ENCODE measurements at places on chromosomes 5 and 9. TPM values are rescaled to one million over a fixed set of nuclear protein-coding genes. Genes with fewer than 3 reads are reported as not detected.

GRCh38 chr9:78927099-78927940 is 630.4 kb downstream of the PSAT1 start:
- DNase-seq = no peak

GRCh38 chr5:54537725-54538124 is 20.2 kb downstream of the SNX18 start:
- no peak for DNase-seq

- DNase-seq = no peak
Observed at GRCh38 chr5:7902201-7902600, 33.3 kb downstream of the MTRR start.

- no peak for DNase-seq
Observed at GRCh38 chr9:82369251-82369945, 380.8 kb downstream of the SPATA31D1 start.

DNA sequence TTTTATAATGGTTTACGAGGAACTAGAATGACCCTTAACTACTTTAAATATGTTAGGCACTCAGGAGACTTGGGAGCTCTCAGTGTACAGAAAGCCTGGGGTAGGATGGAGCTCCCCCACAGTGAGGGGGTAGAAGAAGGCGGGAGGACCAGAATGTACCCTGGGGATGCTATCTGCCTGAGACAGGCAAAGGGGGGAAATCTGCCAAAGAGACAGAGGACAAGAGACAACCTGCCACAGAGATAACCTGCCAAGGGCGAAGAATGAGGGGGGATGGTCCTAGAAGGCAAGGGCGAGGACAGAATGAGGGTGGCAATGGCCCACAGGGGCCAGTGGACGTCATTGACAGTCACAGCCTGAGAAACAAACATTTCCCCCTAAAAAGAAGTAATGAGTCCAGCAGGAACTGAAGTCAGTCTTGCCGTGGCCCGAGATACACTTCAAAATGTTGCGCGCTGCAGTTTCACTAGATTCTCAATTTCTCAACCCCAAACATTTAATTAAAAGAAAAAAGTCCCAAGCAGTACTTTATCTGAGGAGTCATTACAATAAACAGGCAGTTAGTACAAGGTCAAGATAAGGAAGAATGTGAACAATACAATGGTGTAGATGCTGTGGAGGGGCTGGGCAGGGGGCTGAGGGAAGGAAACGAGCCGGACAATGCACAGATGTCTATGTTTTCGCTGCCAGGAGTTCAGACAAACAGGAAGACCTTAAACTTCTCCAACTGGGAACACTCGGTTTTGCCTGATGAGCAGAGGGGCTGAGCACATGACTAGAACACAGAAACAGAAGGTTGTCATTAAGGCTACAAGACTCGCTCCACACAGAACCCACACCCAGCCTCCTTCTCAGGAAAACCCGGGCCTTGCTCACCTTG is 125.0 kb downstream of the LHFPL2 start:
- no peak for DNase-seq

GRCh38 chr5:79961716-79962574 is 29.1 kb downstream of the MTX3 start:
- DNase-seq = no peak

DNA sequence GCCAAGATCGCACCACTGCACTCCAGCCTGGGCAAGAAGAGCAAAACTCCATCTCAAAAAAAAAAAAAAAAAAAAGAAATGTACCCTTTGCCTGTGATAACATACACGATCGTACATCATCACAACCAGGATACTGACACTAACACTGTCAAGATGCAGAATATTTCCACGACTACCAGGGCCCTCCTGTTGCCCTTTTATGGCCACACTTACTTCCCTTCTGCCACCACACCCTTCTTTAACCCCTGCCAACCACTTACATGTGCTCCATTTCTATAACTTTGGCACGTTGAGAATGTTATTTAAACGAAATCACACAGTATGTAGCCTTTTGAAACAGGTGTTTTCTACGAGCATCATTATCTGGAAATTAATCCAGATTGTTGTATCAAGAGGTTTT is 69.0 kb upstream of the OTULINL start:
- no peak for DNase-seq

DNA sequence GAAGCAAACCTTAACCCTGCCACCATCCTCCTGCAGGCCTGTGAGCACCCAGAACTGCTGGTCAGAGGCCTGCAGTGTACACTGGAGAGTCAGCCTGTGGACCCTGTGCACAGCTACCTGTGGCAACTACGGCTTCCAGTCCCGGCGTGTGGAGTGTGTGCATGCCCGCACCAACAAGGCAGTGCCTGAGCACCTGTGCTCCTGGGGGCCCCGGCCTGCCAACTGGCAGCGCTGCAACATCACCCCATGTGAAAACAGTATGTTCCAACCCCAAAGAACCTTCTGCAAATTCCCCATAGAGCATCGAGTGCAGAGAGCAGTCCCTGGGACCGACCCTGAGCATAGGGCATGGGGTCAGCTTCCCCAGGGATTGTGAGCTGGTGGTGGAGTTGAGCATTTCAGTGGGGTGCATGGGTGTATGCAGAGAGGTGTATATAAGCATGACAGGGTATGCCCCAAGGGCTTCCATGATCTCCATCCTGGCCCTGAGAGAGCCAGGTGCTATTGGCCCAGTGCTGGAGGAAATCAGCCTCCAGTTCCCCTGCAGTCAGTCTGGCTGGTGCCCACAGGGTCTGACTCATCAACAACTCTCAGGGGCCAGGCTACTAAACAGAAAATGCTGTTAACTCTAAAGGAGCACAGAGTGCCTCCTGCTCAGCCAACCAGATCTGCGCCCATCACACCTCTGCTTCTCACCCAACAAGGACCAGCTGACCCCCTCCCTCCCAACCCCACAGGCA is 126.2 kb downstream of the SAXO1 start:
- no peak for DNase-seq

DNA sequence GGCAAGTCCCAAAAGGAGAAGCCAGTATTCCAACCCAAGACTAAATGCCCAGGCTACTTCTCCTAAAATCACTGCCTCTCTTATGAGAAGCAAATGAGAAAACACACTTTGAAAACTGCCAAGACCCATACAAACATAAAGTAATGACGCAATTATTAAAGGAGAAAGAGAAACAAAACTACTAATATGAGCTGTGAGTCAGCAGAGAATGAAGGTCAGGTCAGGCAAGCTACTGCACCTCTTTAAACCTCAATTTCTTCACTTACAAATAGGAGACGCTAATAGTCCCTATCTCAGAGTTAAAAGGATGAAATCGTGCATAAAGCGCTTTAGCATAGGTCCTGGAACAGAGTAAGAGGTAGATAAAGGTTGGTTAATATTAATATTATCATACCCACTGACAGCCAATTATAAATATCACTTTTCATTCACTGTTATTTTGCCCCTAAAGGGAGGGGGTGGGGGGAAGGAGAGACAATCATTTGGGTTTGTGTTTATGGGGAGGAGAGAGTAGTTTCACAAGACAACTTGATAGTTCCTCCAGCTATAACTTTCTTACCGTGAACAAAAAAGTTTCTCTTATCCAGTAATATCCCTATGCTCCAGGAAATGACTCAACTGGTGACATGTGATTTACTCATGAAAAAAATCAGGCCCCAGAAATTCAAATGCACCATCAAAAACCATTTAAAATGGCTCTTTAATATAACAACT is 3.6 kb downstream of the PSMB7 start:
- DNase-seq = peak; percentile 43

DNA sequence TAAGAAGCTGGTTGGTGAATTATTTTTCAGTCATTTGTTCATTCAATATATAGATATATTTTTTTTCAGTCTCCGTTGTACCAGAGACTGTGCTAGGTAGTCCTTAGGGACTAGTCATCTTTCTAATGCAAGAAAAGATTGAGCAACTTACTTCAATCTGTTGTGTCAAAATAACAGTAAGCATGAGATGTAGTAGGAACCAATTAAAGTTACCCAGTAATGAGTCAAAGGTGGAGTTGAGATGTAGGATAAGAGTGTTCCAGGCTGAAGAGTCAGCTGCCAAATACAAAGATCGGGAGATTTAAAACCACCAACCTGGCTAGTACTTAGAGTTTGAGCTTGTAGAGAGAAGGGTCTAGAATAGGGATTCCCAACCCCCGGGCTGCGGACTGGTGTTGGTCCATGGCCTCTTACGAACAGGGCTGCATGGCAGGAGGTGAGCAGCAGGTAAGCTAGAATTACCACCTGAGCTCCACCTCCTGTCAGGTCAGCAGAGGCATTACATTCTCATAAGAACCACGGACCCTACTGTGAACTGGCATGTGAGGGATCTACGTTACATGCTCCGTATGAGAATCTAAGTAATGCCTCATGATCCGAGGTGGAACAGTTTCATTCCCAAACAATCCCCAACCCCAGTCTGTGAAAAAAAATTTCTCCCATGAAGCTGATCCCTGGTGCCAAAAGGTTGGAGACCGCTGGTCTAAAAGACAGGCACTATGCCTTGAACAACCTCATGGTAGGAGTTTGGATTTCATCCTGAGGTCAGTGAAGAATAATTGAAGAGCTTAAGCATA is 1241.5 kb upstream of the WWC1 start:
- no peak for DNase-seq

DNA sequence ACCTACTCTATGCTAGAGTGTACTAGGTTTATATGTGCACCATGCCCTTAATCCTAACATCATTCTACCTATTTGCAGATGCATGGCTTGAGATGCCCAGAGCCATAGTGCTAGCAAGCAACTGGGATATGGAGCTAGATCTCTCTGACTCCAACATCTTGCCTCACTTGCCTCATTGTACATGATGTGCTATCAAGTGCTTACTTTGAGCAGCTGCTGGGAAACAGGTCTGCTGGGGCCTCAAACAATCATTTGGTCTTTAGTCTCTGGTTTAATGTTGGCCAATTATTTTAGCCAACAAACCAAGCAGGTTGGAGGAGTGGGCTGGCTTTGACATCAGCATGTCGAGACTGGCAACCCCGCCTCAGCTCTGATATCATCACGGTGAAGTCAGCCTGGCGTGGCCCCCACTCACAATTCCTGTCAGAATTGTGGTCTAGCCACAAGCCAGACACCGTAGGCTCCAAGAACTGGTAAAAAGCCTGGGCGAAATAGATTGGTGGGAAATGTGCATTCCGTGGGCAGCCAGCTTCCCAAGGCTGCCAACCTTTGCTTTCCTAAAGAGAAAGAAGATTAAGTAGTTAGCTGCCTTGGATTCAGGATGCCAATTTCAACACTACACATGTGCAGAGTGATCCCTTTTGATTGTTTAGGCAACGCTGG is 21.1 kb upstream of the GAS1 start:
- DNase-seq = no peak

GRCh38 chr5:172973127-172973916 is 10.2 kb upstream of the ATP6V0E1 start:
- DNase-seq = peak; percentile 98

DNA sequence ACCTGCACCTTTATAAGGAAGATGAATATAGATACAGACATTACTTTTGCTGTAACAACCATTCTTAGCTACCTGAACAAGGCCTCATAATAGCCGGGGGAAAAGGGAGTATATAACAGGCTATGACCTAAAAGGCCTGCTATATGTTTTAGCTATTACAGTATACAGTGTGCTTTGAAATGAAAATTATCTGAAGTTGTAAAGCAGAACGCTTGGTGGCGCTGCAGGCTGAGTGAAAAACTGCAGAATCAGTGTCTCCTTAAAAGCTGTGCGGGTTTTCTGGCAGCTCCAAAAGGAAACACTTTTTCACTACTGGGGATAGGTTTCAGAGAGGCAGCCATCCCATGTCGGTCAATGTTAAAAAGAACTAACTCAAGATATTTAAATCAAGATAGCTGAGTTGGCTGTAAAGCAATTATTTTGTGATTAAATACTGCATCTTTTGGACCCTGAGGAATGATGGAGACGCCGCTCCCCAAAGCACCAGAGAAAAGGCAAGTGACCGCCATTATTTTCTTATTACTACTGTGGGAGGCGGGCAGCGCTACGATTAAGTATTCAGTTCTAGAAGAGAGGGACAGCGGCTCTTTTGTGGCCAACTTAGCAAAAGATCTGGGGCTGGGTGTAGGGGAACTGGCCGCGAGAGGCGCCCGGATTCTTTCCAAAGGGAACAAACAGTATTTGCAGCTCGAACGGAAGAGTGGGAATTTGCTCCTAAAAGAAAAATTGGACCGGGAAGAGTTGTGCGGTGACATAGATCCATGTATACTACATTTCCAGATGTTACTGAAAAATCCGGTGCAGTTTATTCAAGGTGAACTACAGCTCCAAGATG is 5.9 kb downstream of the PCDHB6 start:
- DNase-seq = no peak

GRCh38 chr9:111868475-111868874 is 28.1 kb upstream of the UGCG start:
- no peak for DNase-seq

- DNase-seq = peak; percentile 37
Observed at GRCh38 chr5:27814983-27815382, 776.6 kb upstream of the CDH9 start.

DNA sequence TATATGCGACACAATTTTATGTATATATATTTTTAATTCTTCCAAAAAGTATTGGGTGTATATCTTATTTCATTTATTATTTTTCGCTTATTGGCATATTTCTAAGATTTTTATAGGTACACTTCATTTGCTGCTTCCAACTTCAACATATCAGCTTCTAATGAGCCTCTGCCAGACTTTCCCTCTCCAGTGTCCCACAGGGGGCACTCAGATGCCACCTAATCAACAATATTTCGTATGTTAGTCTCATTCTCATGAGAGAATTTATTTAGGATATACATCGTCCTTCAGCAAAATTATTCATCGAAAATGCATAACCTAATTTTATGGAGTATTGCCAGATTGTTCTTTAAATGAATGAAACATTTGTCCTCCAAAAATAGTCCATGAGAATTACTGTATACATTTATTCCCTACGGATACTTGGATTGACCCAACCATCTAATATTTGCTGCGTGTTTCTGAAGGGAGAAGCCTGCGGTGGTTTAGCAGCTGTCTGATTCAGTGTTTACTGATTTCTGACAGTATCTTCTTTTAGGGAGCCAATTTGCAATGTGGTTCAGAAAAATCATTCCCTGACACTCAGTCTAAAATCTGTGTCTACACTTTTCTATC is 100.6 kb upstream of the SELENOP start:
- DNase-seq = peak; percentile 19

DNA sequence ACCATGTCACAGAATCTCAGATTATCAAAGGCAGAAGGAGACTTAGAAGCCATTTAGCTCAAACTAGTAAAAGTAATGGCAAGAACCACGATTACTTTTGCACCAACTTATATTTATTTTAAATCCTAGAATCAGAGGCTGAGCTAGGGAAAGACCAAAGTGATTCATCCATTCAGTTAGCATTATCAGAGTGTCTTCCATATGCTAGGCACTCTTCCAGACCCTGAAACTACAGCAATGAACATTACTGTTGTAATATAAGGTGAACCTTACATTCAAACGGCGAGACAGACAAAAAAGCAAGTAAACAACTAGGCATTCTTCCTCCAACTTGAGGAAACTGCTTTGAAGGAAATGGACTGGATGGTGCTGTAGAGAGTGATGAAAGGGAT is 7.9 kb downstream of the PDE6A start:
- no peak for DNase-seq

The PCA3 gene
- total RNA-seq = not detected

The SEMA4D gene
- 1.7 TPM for total RNA-seq

The SOX30 gene
- not detected for total RNA-seq

The ANKRD55 gene
- total RNA-seq = 4.7 TPM

The SLCO6A1 gene
- total RNA-seq = not detected

The MYOZ3 gene
- not detected for total RNA-seq

The FAM151B gene
- total RNA-seq = 0.32 TPM

The ADGRD2 gene
- total RNA-seq = 0.26 TPM

Data from Caki2 (cell line).